ENCODE measurements at places on chromosomes 6 and 20.

GRCh38 chr6:146287691-146288369 is 255.8 kb upstream of the RAB32 start:
- H3K4me3 ChIP-seq, result no peak overlapping the region
- no peaks in the 10 kb centered on the region for H3K4me1 ChIP-seq
- H3K27me3 ChIP-seq, result no peaks in the 10 kb centered on the region
- no peak overlapping the region for H3K27ac ChIP-seq

- DNase-seq, result no peak
- no peaks in the 10 kb centered on the region for H3K36me3 ChIP-seq
- H3K27ac ChIP-seq, result no peak overlapping the region
Observed at GRCh38 chr6:17501982-17502704, 98.0 kb upstream of the FAM8A1 start.

- H3K36me3 ChIP-seq, result no peaks in the 10 kb centered on the region
- no peaks in the 10 kb centered on the region for H3K27me3 ChIP-seq
- H3K4me3 ChIP-seq, result no peak overlapping the region
- DNase-seq, result no peak
- H3K4me1 ChIP-seq, result no peaks in the 10 kb centered on the region
Observed at GRCh38 chr6:122059918-122060317, 339.5 kb upstream of the HSF2 start.

- no peak overlapping the region for H3K27ac ChIP-seq
- peaks cover 18% of the 10 kb centered on the region for H3K36me3 ChIP-seq
- no peak for DNase-seq
- no peak overlapping the region for H3K4me3 ChIP-seq
Observed at GRCh38 chr6:150991487-150991886, 126.0 kb downstream of the MTHFD1L start.

DNA sequence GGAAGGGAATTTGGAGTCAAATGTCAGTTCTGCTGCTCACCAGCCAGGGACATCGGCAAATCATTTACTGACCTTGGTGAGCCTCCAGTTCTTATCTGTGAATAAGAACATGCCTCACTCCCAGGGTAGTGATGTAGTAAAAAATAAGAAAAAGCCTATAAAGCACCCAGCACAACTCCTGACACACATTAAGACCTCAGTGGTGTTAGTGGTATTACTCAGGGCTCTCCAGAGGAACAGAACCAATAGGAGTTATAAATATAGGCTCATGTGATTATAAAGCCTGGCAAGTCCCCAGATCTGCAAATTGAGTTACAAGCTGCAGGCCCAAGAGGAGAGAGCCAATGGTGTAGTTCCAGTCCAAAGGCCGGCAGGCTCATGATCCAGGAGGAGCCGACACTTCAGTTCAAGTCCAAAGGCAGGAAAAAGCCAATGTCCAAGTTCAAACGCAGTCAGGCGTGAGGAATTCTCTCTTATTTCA is 71.3 kb upstream of the EYA2 start:
- no peaks in the 10 kb centered on the region for H3K4me1 ChIP-seq
- no peaks in the 10 kb centered on the region for H3K36me3 ChIP-seq
- H3K27me3 ChIP-seq, result no peaks in the 10 kb centered on the region
- DNase-seq, result no peak
- H3K4me3 ChIP-seq, result no peak overlapping the region

DNA sequence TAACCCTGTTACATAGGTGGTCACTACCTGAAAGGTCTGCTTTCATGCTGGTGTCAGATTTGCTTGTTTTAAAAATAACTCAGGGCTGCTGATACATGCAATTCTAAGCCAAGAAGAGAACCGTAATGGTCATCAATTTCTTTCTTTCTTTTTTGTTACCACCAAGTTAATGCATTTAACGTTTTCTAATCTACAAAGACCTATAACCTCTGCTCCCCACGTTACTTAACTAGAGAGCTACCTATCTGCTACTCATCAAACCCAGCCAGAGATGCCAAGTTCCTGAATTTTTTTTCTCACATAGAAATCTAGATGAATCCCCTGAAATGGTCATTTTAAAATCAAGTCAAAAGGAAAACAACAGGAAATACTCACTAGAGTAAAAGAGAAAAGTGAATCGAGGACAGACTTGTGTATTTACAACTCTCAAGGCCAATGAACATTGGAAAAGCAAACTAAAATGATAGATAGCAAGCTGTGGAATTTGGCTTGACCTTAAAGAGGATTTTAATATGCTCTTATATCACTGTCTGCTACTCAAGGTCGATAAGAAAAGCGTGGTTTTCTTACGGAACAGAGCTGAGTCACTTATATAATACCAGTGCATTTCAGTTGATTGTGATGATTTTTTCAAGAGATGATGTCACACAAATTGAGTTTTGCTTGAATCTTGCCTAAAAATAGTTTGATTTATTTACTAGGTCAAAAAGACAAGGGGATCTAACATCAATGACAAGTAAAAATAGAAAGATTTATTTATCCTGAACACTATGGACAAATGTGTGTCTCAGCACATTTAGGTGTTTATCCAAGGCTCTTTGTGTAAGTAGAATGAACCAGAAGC is 67.9 kb downstream of the SGK1 start:
- no peaks in the 10 kb centered on the region for H3K36me3 ChIP-seq
- no peak overlapping the region for H3K4me3 ChIP-seq
- H3K27me3 ChIP-seq, result no peaks in the 10 kb centered on the region
- DNase-seq, result no peak
- H3K4me1 ChIP-seq, result peaks cover 16% of the 10 kb centered on the region
- H3K27ac ChIP-seq, result no peak overlapping the region

GRCh38 chr20:9134346-9134745 is 65.5 kb downstream of the PLCB4 start:
- H3K36me3 ChIP-seq, result peaks cover 5% of the 10 kb centered on the region
- no peaks in the 10 kb centered on the region for H3K27me3 ChIP-seq
- H3K4me1 ChIP-seq, result peaks cover 18% of the 10 kb centered on the region

DNA sequence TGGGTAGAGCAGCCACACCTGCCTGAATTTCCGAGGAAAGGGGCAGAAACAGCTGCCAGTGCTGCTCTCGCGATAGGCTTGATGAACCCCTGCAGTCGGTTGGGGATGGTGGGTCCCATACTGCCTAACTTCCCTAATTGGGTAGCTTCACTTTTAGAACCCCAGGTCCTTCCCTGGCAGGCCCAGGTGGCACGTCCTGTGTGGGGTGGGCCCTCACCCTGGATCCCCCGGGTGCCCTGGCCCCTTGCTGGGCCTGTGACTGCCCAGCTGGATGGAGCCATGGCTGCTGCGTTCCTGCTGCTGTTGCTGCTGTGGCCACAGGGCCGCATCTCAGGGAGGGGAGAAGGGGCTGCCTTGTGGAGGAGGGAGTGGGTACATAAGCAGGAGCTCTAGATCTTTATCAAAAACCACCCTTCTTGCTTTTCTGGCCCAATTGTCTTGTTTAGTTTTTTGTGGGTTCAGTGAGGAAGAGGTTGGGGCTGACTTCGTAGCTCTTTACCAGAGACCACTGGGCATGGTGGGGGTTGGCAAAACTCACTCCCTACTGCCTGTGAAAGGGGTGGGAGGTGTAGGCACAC is 19.2 kb downstream of the TREML4 start:
- no peak for DNase-seq
- no peaks in the 10 kb centered on the region for H3K36me3 ChIP-seq
- H3K4me3 ChIP-seq, result no peak overlapping the region

DNA sequence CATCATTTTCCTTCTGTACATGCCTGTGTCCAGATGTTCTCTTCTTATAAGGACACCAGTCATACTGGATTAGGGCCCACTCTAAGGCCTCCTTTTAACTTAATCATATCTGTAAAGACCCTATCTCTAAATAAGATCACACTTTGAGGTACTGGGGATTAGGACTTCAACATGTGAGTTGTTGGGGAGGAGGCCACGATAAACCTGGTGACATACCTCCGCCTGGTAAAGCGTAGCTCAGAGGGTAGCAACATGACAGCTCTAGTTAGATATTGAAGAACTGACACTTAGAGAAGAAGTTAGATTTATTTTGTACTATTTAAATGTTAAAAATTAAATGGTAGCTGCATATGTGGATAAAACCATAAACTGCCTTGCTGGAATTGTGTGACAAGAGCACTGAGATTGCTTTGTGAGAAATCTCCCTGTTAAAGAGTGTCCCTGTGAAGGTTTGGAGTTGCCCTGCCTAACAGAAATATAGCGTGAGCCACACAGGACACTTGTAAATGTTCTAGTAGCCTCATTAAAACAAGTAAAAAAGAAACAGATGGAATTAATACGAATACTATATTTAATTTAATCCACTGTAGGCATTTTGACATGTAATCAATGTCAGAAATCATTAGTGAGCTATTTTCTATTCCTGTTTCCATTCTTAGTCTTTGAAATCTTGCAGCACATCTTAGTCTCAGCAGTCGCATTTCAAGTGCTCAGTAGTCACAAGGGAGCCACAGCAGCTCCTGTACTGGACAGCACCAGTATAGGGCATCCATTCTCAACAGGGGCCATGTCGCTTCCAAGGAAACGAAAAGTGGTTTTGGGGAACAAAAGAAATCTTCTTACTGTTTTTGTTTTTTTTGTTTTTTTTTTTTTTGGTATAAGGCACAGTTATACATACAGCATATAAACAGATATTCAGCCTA is 13.4 kb downstream of the PLCB1 start:
- no peaks in the 10 kb centered on the region for H3K36me3 ChIP-seq
- DNase-seq, result no peak
- peaks cover 1% of the 10 kb centered on the region for H3K27me3 ChIP-seq

- H3K27ac ChIP-seq, result no peak overlapping the region
- H3K27me3 ChIP-seq, result no peaks in the 10 kb centered on the region
Observed at GRCh38 chr6:82555801-82556200, 192.2 kb downstream of the TPBG start.

GRCh38 chr20:62025832-62026563 is 39.7 kb downstream of the TAF4 start:
- peaks cover 4% of the 10 kb centered on the region for H3K27me3 ChIP-seq
- no peak overlapping the region for H3K27ac ChIP-seq
- peaks cover 4% of the 10 kb centered on the region for H3K36me3 ChIP-seq
- no peak for DNase-seq
- no peak overlapping the region for H3K4me3 ChIP-seq
- peaks cover 24% of the 10 kb centered on the region for H3K4me1 ChIP-seq

DNA sequence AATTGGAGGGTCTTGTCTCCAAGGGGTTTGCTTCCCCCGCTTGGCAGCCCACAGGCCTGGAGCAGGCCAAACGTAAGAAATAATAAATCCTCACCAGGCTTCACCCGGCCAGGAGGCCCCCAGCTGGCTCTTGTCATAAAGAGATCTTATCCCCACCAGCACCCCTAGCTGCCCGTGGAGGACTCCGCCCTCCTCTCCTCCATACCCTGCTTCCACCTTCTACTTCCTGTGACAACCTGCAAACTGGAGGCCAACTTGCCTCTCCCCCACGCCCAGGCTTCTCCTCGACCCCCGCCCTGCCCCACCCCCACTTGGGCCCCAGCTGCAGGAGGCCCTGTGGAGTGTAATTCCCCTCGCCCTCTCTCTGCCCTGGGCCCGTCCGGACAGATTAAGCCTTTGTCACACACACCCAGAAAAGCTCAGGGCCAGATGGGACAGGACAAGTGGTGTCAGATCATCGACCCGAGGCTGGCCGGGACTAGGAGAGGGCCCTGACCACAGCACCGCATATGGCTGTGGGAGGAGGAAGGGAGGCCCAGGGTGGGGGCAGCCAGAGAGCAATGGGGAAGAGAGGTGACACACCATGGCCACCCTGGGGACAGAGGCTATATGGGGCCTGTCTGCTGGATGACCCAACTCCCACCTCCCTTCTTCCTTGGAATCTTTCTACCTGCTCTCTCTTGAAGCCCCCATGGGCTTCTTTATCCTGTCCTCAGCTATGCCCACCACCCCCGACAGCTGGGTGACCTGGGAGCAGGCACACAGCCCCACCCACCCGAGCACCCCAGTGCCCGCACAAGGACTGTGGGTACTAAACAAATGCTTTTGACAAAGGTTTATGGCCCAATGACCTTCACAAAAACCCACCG is 3.9 kb downstream of the NOL4L start:
- peaks cover 7% of the 10 kb centered on the region for H3K4me1 ChIP-seq
- H3K27me3 ChIP-seq, result peaks cover 13% of the 10 kb centered on the region
- H3K36me3 ChIP-seq, result no peaks in the 10 kb centered on the region
- peak overlapping the region; percentile 79 for H3K4me3 ChIP-seq

- no peaks in the 10 kb centered on the region for H3K36me3 ChIP-seq
- peaks cover 13% of the 10 kb centered on the region for H3K27me3 ChIP-seq
- H3K27ac ChIP-seq, result no peak overlapping the region
- no peak overlapping the region for H3K4me3 ChIP-seq
- DNase-seq, result no peak
Observed at GRCh38 chr6:34553750-34554149, 2.4 kb downstream of the SPDEF start.

DNA sequence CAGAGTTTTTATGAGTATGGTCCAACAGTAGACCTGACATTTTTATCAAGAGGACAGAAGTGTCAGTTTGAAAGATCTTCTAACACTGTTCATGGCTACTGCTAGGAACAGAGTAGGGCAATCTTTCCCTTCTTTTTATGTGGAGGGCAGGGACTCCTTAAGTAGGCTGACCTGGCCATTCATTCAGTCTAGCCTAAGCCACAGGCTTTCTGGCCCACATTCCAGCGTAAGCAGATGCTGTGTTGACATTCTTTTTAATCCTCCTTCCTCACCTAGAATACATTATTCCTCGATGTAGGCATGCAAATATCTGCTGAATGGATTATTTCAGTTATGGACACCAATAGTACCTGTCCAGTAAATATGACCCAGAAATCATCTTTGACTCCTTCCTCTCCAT is 188.3 kb downstream of the ATXN1 start:
- H3K27ac ChIP-seq, result no peak overlapping the region
- H3K27me3 ChIP-seq, result no peaks in the 10 kb centered on the region
- H3K36me3 ChIP-seq, result no peaks in the 10 kb centered on the region

DNA sequence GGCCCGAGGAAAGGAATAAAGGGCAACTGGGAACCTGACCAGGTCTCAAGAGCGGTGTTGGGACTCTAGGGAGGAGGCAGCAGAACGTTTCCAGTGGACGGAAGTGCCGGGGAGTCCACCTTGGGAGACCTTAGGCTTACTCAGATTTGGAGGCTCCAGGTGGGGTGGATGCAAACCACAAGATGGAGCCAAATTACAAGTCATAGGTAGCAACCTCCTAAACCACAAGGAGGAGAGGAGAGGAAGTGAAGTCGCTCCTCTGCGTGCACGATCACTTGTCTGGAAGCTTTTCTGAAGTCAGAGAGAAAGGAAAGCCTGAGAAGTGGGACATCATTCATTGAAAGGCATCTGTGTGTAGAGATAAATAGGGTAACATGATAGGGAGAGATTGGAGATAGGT is 9.3 kb downstream of the HLA-DOA start:
- H3K4me3 ChIP-seq, result no peak overlapping the region
- H3K27me3 ChIP-seq, result no peaks in the 10 kb centered on the region
- H3K27ac ChIP-seq, result no peak overlapping the region
- H3K36me3 ChIP-seq, result no peaks in the 10 kb centered on the region

- H3K4me1 ChIP-seq, result peaks cover 2% of the 10 kb centered on the region
- no peak for DNase-seq
- no peak overlapping the region for H3K27ac ChIP-seq
- peaks cover 2% of the 10 kb centered on the region for H3K27me3 ChIP-seq
Observed at GRCh38 chr20:57838670-57839151, 128.9 kb upstream of the PMEPA1 start.
